ENCODE measurements at places on chromosomes 6 and 20. TPM values are rescaled to one million over a fixed set of nuclear protein-coding genes. Genes with fewer than 3 reads are reported as not detected.

The KIAA1755 gene
- total RNA-seq: 1.1 TPM

The CDSN gene
- 0.22 TPM for total RNA-seq

The BEND6 gene
- 8.3 TPM for total RNA-seq

The WFDC5 gene
- not detected for total RNA-seq

The KCNK17 gene
- not detected for total RNA-seq
